ENCODE measurements at places on chromosomes 4 and X. TPM values are rescaled to one million over a fixed set of nuclear protein-coding genes. Genes with fewer than 3 reads are reported as not detected.

DNA sequence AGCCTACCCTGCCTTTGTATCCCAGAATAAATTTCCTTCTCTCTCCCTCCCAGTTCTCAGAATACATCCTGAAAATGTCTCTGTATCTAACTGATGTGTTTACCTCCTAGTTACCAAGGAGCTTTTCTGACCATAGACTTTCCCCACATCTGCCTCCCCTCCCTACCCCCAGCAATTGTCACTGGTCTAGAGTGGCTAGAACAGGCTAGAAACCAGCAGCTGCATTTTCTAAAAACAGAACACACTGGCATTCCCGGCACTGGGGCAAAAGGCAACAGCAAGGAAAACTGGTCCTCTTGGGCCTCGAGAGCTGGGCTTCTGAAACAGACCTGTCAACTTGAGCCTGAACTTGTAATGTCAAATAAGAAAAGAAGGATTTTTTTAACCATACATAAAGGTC lies 16.4 kb downstream of the TASL start:
- no peak for DNase-seq

DNA sequence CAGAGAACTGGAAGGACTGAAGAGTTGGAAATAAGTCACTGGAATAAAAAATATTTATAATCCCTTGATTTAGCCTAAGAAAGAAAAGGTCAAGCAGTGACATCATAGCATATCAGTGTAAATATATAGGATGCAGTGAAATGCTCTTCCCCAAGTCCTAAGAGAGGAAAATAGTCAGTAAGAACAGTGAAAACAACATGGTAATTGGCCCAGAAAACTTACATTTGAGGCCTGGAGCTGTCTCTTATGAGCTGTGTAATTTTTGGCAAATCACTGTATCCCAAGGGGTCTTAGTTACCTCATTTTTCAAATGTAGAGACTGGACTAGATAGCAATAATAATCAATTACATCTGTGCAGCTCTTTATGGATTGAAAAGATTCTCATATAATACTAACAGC lies 255.7 kb upstream of the AR start:
- DNase-seq, result no peak

DNA sequence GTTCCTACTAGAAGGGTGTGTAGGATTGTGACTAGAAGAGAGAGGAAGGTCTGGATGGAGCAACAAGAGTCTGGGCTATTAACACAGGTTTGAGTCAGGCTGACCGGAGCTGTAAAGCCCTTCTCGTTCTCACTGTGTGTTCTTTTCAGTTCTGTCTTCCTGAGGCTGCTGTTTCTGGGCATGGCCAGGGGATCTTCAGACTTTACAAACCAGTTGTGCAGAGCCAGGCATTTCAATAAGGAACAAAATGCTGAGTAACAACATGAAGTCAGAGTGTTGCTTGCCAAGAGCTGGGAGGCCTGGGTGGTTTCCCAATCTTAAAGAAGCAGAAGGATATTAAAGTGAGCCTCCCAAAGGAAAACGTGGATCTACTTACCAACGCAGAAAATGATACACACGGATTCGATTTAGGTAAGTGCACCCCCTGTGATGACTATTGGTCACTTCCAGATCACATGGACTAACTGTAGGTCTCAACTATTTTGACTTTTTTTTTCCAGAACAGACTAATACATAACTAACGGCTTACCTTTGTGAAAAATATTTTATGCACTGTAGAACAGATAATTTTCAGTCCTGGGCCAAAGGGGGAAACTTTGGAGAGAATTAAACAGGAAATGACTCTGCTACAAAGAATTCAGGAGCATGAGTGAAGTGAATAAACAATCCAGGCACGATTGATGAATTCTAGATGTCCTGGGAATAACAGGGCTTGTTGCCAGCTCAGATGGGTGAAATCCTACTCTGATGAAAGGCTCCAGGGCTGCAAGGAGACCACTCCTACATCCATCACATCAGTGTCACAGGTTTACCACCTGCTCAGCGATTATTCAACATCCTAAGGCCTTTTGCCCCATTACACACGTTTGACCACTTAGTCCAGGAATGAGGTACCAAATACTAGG lies 94.5 kb downstream of the ANXA3 start:
- peak; percentile 52 for DNase-seq

DNA sequence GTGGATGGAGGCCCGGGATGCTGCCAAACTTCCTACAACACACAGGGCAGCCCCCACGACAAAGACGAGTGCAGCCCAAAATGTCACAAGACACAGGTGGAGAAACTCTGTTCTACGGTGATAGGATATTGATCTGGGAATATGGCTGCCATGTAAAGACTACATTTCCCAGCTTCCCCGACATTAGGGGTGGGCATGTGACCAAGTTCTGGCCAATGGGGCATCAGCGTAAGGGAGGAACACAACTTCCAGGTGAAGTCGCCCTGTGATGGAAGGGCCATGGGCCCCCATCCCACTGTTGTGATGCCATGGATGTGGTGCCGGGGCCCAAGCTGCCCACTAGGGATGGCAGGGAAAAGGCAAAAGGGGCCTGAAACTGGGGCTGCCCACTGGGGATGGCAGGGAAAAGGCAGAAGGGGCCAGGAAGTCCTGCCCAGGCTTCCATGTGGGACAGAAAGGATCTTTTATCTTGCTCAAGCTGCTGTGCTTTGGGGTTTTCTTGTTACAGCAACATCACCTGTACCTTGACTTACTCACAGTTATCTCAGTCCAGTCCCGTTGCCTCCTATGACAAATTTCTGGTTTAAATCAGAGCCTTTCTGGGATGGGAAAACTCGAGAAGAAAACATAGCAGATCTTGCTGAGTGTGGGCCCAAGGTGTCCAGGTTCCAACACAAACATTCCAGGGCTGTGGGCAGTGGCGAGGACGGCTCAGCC lies 9.7 kb upstream of the ADRA2C start:
- DNase-seq, result no peak

- no peak for DNase-seq
Observed at GRCh38 chr4:92988301-92988700, 684.5 kb downstream of the GRID2 start.

DNA sequence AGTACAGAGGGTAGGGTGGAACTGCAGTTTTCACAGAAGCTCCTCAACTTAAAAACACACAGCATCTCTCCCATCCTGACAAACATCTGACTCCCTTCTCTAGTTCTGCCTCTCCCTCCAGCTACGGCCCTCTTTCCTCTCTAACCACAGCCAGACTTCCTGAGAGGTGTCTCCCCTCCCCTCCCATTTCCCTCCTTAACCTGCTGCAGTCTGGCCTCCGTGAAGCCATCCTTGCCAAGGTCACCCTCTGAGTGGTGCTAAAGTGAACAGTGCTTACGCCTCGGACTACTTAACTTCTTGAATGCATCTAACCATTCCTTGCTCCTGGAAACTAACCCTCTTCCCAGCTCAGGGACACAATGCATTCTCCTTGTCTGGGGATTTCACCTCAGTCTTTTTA lies 53.3 kb downstream of the RTL5 start:
- DNase-seq, result no peak

The SH3D19 gene
- total RNA-seq, result 94.8 TPM

GRCh38 chr4:71237641-71238040 lies 101.2 kb upstream of the SLC4A4 start:
- no peak for DNase-seq

The SLC25A31 gene
- not detected for total RNA-seq

The GPR119 gene
- total RNA-seq, result not detected

The KIT gene
- total RNA-seq, result 33.8 TPM

DNA sequence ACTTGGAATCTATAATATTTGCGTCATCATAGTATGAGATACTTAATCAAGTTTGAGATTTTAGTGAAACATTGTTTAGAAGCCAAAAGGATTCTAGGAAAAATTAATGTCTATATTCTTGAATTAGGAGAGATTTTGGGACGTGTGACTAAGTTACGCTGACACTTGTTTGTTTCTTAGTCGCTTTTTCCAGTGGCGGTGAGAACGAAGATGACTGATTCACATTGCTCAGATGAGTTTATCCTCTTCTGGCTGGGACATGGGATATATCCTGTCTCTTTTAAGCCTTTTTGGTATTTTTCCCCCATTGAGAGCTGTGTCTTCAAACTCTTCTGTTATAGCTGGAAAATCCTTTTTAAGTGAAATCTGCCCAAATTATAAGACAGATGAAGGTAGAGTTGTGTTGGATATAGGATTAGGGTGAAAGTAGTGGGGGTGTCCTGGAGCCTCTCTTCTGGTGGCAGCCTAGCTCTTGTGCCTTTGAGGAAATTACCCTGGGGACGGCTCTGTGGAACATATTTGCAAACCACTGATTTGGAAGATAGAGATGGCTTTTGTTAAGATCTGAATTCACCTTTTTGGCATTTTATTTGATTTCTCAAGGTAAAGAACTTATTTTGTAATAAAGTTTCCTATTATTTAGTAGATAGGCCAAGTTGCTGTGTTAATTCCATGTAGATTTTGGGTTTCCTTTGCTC lies 49.7 kb downstream of the HTT start:
- DNase-seq, result no peak

DNA sequence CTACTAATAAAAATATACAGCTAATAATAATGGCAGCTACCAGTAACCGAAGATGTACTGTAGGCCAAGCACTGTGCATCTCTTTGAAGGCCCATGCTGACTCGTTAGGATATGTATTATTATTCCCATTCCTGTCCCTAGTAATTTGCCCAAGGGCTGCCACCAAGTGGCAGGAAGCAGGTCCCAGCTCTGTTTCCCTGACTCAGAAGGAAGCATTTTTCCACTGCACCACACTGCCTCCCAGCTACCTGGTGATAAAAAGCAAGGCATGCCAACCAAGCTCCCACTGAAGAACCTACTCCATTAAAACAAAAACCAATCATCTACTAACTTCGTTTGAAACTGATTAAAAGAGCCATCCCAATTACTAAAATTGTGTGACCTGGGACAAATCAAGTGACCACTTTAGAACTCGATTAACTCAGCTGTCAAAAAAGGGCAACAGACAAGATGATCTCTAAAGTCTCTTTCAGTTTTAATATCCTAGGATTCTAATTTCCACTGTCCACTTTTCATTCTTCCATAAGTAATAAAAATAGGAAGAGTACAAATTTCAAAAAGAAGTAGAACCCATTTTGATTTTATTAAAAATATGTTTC lies 24.3 kb upstream of the PGM2 start:
- DNase-seq, result no peak

The SPACA5 gene
- not detected for total RNA-seq

DNA sequence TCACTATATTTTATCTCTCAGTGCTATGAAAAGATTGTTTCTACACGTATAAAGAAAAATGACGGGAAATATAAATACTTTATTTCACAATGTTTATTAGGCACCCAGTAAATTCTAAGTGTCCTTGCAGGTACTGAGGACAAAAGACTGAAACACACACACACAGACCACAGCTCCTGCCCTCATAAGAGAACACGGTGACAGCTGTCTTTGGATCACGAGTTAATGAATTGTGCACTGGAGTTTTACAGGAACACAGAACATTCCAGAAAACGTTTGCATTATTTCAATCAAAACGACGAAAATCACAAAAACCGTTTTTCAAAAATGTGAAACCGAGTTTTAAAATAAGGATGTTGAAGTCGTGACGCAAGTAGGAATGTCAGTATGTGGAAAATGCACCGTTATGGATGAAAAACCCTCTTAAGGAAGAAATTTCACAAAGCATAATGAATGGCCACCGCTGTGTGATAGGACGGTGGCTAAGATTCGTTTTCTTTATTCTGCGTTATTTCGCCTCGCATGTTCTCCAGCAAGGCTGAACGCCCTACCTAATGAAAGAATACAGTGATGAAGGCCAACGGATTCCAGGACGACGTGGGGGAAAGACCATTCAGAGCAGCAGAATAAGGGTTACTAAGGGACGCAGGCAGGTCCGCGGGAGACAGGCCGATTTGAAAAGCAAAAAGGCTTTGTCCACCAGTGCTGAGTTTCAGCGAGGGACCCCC lies 24.2 kb downstream of the FAM156A start:
- no peak for DNase-seq

The PCYT1B gene
- total RNA-seq, result 0.63 TPM

All from thoracic aorta (tissue), 2 donors.